ENCODE measurements at places on chromosomes 2 and 18. TPM values are rescaled to one million over a fixed set of nuclear protein-coding genes. Genes with fewer than 3 reads are reported as not detected.

Gene MYO5B
- polyA plus RNA-seq: 3.1 TPM

Gene UGT1A3
- polyA plus RNA-seq: not detected

Gene CCDC74A
- 25.1 TPM for polyA plus RNA-seq

Gene TBC1D8
- 17.7 TPM for polyA plus RNA-seq

Gene PROKR1
- 4.8 TPM for polyA plus RNA-seq

Gene GPR35
- polyA plus RNA-seq: 1.9 TPM

Gene SEPTIN10
- 51.6 TPM for polyA plus RNA-seq
